ENCODE measurements at places on chromosomes 16 and 17.
A peak's percentile ranks its signal among the peaks of the same experiment; 100 is the strongest.

- no peak for DNase-seq
Observed at GRCh38 chr16:48536614-48537200, 73.3 kb downstream of the N4BP1 start.

GRCh38 chr16:71852158-71852557, 6.4 kb downstream of the ATXN1L start:
- DNase-seq: no peak

- no peak for DNase-seq
Observed at GRCh38 chr17:32303781-32304288, 38.1 kb downstream of the C17orf75 start.

- peak; percentile 21 for DNase-seq
Observed at GRCh38 chr17:79066963-79067362, 7.7 kb upstream of the ENGASE start.

GRCh38 chr17:7479213-7480088, at the start of gene ZBTB4:
ZBTB4 (minus strand) TSS chr17:7479631; CDS start chr17:7466801, 12,830 bp downstream.
- peak; percentile 88 for DNase-seq

- no peak for DNase-seq
Observed at GRCh38 chr16:81810361-81810760, 31.3 kb downstream of the PLCG2 start.

- no peak for DNase-seq
Observed at GRCh38 chr16:46756772-46757171, 8.6 kb upstream of the MYLK3 start.

DNA sequence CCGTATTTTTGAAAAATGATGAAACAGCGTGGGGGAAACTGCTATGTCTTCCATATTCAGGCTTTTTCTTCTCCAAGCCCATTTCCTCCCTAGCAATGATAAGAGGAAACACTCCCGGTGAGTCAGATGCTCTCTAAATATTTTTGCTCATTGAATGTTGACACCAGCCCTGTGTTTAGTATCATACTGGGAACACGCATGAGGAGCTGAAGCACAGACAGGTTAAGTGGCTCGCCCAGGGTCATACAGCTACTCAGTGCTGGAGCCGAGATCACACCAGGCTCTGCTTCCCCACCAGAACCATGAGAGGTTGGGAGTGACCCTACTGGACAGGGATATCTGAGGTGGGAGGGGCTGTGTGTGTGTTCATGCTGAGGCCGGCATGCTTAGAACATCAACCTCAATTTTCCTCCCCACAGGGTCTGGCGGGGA, 37.8 kb upstream of the ADGRG1 start:
- DNase-seq: no peak

- DNase-seq: no peak
Observed at GRCh38 chr16:15976929-15977637, 27.7 kb downstream of the ABCC1 start.

GRCh38 chr17:83203073-83203471, 123.7 kb downstream of the METRNL start:
- DNase-seq: peak; percentile 56

GRCh38 chr17:29574732-29575510, 6.4 kb downstream of the TP53I13 start:
- DNase-seq: peak; percentile 54

DNA sequence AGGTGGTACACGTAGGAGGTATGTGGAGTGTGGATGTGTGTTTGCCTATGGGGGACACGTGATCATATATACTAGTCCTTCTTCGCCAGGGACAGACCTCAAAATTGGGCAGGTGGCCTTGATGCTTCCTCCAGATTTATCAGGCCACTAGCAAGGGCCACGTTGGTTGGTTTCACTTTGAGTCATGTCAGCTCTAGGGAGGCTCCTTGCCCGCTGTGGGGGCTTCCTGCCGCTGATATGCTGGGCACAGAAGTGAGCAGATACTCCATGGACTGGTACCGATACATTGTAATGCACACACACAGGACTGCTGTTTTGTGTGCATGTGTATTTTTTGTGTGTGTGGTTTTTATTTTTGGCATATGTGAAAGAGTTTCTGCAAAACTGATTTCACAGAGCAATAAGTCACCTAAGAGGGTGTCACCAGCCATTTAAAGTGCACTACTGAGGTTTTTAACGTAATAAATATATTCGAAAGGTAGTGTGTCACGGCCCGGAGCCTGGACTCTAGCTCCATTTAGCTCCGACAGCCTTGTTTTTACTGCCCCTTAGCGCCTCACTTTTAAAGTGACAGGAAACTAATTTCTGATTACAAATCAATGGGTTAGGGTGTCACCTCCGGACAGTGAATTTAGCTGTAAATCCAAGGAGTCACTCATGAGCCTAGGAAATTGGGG, 605.5 kb upstream of the SALL1 start:
- no peak for DNase-seq

- peak; percentile 82 for DNase-seq
Observed at GRCh38 chr17:39920218-39921210, 2.1 kb upstream of the GSDMB start.

DNA sequence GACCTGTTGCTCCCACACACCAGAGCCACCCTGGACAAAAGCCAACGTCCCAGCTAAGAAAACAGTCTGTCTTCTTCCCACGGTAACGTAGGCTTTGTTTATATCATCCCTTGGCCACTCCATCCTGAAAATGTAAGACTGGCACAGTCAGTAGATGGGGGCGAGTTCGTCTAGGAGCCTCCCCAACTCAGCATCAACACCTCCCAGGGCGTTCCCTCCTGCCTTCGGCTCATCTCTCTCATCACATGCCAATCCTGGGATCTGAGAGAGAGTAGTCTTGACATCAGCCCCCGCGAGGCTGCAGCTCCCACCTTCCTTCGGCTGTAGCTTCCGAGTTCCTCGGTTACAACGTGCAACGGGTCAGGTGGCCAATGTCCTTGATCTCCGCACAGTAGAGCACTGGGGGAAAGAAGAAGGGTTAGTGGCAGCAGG, 894 bp downstream of the RNF227 start:
- no peak for DNase-seq

DNA sequence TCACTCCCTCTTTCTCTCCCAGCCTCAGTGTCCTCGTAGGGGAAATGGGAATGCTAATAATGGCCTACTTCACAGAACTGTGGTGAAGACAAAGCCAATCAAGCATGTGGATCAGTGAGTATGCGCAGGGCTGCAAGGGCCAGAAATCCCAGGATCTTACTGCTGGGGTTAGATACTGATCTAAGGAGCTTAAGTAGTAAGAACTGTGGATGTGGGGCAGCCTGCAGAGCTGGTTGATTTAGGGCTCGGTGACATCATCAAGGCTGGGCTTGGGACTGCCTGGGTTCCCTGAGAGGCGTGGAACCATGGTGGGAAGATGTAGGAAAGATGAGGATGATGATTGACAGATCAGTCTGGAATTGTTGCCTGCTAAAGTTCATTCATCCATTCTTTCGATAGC, 25.6 kb downstream of the GOSR2 start:
- DNase-seq: no peak
